Activated CD4-positive, alpha-beta T cell treated with anti-CD3 and anti-CD28 coated beads for 24 hours (primary cell): ENCODE measurements at places on chromosomes 1 and 21.

GRCh38 chr1:178048883-178049282, 45.0 kb upstream of the RASAL2 start:
- DNase-seq: no peak

GRCh38 chr1:211551638-211552460, 27.1 kb downstream of the SLC30A1 start:
- no peak for DNase-seq

GRCh38 chr1:29685387-29685786, 449.1 kb downstream of the PTPRU start:
- DNase-seq: no peak

- no peak for DNase-seq
Observed at GRCh38 chr1:36217670-36218069, 6.6 kb upstream of the THRAP3 start.

- DNase-seq: no peak
Observed at GRCh38 chr21:33124889-33125288, 54.9 kb downstream of the OLIG1 start.
